NCI-H146 (cell line): ENCODE measurements at places on chromosomes 1 and 21.

GRCh38 chr1:241240069-241240468, 116.9 kb downstream of the RGS7 start:
- DNase-seq = no peak

GRCh38 chr1:8343044-8343443, 25.1 kb downstream of the SLC45A1 start:
- no peak for DNase-seq

- no peak for DNase-seq
These were observed 20.9 kb downstream of the STYXL2 start for GRCh38 chr1:167114725-167115124.

DNA sequence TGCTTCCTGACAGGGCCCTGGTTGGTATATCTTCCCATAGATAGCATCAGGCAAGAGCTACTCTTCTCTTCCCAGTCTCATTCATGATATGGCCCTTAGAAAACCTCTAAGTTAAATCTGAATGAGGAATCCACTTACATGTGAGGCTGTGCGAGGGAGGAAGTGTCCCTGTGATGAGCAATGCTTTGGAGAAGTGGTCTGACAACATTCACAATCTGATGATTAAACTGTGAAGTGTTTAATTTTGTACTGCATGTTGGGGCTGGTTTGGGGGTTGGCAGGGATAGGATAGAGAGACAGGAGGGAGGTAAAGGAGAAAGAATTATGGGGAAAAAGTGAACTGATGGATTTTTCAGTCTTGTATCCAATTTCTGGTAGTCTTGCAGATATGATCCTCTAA, 421.2 kb upstream of the DAB1 start:
- DNase-seq = no peak

- no peak for DNase-seq
These were observed 209.4 kb downstream of the COL24A1 start for GRCh38 chr1:85947186-85947585.
